Transverse colon (tissue), 4 donors: ENCODE measurements at places on chromosomes 1 and 21.

DNA sequence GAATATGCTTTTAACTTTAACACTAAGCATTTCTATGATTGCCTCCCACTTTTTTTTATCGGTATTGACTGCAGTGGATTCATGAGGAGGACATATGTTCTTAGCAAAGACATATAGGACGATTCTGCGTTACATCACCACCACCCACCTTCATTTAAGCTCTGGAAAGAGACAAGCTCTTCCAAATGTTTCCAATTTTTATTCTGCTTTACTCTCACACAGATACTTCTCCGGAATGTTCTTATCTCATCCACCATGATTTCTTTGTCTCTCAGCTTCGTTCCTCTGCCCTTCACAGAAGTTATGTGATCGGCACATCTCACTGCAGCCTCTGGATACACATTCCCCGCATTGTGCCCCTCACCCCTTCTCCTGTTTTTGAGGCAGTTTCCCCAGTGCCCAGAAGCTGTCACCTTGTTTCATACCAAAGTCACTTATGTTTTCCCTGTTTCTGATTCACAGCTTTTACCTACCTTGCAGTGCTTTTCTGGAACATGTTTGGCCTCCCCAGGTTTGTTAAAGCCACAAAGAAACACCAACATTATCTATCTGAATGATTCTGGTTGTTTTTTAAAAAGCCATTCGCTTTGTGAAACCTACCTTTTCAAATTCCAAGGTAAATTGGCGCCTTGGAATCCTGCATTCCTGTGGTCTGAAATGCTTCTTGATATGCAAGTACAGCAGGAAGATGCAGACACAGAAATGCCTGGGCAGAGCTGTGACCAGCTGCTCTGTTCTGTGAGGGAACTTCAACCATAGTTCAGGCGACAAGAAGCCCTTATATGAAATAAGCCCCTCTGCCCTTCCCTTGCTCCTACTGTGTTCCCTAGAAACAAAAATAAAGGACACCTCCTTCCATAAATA, 1020.2 kb downstream of the TTLL7 start:
- no peak for DNase-seq

DNA sequence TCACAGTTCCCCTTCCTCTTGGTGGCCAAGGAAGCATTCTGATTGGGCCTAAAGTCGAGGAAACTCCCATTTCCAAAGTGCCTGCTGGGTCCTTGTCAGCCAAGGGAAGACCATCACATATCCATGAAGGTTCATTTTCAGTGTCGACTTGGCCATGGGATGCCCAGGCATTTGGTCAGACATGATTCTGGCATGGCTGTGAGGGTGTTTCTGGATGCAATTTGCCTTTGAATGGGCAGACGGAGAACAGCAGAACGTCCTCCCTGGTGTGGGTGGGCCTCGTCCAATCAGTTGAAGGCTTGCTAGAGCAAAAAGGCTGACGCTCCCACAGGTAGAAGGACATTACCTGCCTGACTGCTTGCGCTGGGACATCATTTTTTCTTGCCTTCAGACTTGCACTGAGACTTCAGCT, 48.3 kb upstream of the LBR start:
- no peak for DNase-seq

GRCh38 chr1:9059891-9060744, 9.3 kb downstream of the SLC2A5 start:
- no peak for DNase-seq

- DNase-seq: no peak
These were observed 100.5 kb upstream of the NEK7 start for GRCh38 chr1:198056255-198056654.

DNA sequence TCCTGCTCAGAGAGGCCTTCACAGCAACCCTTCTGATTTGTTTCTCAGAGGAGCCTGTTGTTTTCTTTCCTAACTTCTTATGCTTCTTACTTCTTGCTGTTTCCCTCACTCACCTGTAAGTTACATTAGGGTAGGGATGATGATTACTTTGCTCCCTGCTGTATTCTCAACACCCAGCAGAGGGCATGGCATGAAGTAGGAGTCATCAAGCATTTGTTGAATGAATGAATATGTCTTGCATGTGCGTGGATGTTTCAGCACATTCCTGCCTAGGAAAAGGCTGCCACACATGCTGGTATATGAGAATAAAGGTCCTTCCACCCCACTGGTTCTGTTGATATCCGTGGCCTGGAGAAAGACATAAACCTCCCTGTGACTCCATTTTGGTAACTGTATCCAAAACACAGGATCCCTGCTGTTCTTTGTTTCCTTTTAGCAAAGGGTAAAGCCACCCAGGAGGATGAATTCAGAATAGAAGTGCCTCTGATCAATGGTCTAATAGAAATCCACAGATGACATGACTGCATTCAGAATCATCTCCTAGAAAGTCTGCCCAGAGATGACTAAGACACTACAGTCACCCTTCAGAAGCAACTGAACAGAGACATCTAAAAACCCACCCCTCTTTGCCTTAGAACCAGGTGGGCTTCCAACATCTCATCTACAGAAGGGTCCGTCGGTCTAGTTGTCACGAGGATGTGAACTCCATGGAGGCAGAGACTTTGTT, 168.8 kb downstream of the ZSCAN20 start:
- DNase-seq: no peak
